ENCODE measurements at places on chromosomes 7 and 10.

GRCh38 chr7:83148776-83149175 is 13.9 kb downstream of the PCLO start:
- peak; percentile 56 for DNase-seq

DNA sequence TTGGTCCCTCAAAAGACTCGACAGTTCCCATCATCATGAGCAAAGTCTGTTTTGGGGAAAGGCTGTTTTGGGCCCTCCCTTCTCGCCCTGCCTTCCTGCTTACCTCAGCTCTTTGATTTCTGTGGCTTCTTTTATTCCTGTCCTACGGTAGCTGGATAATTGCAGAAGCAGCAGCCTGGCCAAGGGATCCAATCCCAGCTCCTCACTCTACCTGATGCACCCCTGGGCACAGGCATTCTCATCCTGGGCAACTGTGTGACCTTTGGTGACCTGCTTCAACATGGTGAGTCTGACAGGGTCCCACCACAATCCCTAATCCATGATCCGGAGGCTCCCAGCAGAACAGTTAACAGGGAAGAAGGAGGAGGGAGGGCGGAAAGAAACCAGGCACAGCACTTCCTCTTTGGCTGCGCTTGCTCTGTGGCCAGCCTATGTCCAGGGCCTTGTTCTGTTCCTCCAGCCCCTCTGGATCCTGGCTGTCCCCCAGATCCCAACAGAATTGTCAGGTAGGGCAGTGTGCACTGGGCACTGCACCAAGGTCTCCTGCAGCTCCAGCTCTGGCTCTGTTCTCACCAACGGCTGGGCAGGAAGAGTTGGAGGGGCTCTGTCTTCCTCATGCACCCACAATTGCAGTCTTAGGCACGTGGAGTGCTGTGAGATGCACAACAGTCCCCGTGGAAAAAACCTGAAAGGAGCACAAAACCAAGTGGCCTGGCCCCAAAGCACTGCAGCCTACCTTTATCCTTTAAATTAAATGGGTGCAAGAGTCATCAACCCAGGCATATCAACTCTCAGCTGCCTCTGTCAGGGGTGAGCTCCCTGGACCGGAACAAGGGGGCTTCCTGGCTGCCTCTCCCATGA is 144.4 kb downstream of the PTPN20 start:
- no peak for DNase-seq

DNA sequence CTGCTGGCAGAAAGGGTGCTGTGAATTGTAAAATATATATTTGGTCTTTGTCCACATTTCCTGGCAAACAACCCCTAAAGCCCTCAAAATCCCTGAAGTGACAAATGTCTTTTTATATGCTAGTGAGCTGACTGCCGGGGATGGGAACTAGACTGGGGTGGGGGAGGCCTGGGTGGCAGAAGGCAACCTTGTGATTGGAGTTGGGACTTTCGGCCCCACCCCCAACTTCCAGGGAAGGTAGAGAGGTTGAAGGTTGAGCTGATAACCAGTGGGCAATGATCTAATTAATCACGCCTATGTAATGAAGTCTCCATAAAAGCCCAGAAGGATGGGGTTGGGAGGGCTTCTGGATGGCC is 2.7 kb downstream of the EPHA1 start:
- DNase-seq: no peak

DNA sequence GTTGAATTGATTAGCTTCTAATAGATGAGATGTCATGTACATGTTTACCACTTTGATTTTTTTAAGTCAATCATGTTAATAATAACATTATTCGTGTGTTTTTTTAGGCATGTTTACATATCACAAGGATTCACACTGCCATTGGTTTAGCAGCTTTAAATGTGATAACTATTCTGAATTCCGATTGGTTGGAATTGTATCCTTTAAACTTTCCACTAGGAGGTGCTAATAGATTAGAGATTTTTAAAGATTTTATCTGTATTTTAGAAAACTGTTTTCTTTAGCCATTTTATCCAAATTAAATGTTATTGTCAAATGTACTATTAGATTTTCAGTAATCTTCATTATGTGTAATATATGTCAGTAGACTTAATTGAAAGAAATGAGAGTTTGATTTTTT is 83.2 kb downstream of the HECTD2 start:
- DNase-seq: peak; percentile 57

DNA sequence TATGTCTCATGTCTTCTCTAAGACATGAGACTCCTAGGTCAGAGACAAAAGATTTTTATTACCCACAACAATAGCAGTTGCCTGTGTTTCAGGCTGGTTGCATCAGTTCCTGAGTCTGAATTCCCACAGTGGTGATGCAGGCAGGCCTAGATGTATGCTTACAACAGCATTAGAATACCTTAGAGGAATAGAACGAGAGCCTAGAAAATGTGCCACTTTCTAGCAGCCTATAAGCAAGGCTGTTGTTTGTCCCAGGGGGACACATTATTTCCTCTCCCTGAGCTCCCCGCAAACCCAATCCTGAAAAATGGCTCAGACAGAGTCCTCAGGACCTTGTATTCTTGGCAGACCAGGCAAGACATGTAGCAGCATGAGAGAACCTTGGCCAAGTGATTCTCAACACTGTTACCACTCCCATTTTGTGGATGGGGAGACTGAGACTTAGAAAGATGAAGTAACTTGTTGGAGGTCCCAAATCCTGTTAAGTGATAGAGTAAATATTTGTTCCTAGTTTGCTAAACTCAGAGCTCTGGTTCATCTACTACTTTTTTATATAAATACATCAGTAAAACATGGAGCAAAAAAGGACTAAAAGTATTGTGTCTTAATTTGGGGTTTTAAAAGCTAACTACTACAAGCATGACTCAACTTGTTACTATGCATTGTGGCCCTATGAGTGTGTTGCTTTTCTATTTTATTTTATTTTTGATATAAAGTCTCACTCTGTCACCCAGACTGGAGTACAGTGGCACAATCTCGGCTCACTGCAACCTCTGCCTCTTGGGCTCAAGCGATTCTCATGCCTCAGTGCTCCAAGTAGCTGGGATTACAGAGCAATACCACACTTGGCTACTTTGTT is 14.2 kb downstream of the VTI1A start:
- peak; percentile 79 for DNase-seq

DNA sequence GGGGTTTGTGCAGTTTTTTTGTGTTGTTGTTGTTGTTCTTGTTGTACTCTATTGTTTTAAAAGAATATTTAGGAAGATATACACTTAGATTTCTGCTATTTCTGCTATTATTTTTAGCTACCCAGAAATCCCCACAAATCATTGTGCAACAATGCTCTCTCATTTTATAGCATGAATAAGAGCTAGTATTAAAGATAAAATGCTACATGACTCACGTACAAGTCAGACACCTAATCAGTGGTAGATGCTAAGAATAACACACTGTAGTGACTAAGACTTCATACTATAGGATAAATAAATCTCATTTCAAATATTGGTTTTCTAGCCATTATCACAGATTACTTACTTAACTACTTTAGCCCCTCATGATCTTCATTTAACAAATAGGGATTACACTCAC is 920.5 kb downstream of the KCNMA1 start:
- peak; percentile 80 for DNase-seq

GRCh38 chr7:133007961-133008360 is 73.9 kb downstream of the CHCHD3 start:
- DNase-seq: no peak

- DNase-seq: no peak
Observed at GRCh38 chr7:67896721-67897120, 900.1 kb downstream of the TYW1 start.

DNA sequence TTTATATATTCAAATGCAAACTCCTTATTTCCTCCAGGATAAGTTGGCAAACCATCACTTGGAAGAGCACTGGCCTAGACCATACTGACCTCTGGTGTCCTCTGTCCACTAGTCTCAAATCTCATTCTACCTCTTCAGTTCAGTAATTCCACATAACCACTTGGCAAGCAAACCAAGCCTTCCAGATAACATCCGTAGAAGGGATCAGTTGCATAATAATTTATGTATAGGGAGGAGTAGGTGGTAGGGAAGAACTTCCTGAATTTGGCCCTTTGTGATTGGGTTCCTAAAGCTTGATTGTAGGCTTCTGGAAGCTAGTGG is 55.0 kb downstream of the WAC start:
- peak; percentile 21 for DNase-seq

DNA sequence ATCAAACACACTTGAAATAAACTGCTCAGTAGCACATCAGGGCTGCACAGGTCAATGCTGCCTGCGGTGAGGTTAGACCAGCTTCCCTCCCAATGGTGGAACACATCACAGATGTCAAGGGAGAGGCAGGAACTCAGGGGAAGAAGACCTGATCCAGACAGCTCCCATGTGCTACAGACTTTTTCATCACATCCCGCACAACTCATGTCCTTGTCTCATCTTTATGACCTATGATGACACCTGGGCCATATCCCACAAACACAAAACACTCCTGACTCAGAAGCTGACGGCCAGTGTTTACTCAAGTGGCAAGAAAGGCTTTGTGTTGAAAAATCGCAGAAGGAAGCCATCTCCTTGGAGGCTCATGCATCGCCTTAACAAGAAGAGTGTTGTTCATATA is 91.6 kb downstream of the HTR5A start:
- no peak for DNase-seq

Measured in epithelial cell of esophagus (primary cell).